ENCODE measurements at places on chromosomes 2 and 18. TPM values are rescaled to one million over a fixed set of nuclear protein-coding genes. Genes with fewer than 3 reads are reported as not detected.

- DNase-seq = no peak
Observed at GRCh38 chr18:58858591-58859468, 5.8 kb upstream of the ZNF532 start.

GRCh38 chr2:177992992-177993391, 79.6 kb downstream of the PDE11A start:
- no peak for DNase-seq

DNA sequence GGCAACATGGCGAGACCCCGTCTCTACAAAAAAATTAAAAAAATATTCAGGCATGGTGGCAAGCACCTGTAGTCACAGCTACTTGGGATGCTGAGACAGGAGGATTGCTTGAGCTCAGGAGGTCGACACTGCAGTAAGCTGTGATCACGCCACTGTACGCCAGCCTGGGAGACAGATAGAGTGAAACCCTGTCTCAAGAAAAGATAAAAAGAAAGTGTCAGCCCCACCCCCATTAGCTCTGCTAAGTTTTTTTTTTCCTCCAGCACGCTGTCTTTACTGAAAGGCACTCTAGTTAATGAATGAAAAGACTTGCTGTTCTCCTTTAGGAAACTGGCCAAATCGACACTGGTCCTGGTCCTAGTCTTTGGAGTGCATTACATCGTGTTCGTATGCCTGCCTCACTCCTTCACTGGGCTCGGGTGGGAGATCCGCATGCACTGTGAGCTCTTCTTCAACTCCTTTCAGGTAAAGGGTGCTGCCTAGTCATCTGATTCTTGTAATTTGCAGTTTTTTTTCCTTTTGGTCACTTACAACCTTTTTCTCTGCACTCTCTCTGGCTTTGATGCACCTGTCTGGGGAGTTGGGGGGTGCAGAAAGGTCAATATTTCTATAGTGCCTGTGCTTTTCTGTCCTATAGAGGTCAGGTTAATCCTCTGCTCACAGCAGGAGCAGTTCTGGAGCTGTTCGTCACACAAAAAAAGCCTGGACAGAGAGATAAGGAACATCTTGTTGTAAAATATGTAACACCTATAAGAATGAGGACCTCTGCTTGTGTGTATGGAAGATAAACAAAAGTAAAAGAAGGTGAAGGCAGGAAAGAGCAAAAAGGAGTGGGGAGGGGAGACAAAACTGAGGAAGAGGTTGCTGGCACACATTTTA, 82.3 kb downstream of the PTH2R start:
- DNase-seq = no peak

DNA sequence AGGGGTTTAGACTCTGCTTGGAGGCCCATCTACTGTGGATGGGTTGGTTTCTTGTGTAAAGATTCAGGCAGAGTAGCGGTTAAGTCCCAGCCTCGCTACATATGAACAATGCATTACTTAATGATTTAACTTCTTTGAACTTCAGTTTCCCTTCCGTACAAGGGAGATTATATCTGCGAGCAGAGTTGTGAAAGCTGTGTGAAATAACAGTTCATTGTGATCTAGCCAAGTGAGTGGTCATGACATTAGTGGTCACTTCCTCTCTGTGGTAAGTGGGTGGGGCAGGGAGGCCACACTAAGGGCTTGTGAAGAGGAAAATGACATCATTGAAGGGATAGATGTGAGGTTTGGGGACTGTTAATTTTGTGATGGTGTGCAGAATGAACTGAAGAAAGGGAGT, 14.1 kb upstream of the MEX3C start:
- no peak for DNase-seq

GRCh38 chr2:45745231-45745630, 93.8 kb downstream of the PRKCE start:
- DNase-seq = no peak

The SGPP2 gene
- total RNA-seq = 3.5 TPM

The C2orf80 gene
- 0.37 TPM for total RNA-seq

The GCG gene
- total RNA-seq = not detected

The MARCO gene
- 0.42 TPM for total RNA-seq

The ERFE gene
- 0.79 TPM for total RNA-seq

Data from urinary bladder (tissue), 4 donors.